GM03348 (cell line): ENCODE measurements at places on chromosomes 12 and 14.

GRCh38 chr12:12714276-12715021, 2.7 kb upstream of the CDKN1B start:
- DNase-seq, result no peak

GRCh38 chr12:30700216-30700900, 4.7 kb upstream of the IPO8 start:
- DNase-seq, result no peak

DNA sequence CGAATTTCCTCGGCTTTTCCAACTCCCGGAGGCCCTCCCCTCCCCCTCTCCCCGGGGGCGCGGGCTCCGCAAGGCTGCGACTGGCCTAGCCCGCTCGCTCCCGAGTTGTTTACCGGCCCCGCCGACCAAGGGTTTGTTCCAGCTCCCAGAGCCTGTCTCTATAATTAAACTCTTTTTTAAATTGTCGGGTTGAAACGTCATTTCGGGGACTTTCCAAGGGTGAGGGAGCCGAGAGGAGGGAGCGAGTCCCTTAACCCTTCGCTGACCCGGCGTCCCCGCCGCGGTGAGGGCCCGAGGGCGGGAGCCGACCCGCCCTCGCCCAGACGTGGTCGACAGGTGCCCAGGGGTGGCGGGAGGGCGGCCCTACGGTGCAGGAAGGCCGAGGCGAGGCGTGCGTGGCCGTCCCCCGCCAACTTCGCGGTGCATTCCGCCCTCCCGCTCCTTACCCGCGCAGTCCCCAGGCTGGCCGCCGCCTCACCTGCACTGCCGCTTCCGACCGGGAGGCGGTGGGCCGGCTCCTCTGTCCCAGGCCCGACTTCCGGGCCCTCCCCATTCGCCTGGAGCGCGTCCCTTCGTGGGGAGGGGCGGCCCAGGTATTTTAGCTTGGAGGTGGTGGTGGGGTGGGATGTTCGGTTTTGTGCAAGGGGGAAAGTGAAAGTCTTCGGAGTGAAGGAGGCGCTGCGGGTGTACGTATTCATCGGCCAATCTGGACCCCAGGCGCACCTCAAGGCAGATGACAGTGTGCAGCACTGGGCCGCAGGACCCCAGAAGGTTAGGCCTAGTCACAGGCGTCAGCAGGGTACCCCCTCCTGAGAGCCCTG, 2.9 kb upstream of the ZFP36L1 start:
- peak; percentile 86 for DNase-seq

- no peak for DNase-seq
Measured at GRCh38 chr12:46105735-46106134, 115.4 kb upstream of the SCAF11 start.

GRCh38 chr14:20866194-20866593, 25.0 kb upstream of the RNASE3 start:
- no peak for DNase-seq

DNA sequence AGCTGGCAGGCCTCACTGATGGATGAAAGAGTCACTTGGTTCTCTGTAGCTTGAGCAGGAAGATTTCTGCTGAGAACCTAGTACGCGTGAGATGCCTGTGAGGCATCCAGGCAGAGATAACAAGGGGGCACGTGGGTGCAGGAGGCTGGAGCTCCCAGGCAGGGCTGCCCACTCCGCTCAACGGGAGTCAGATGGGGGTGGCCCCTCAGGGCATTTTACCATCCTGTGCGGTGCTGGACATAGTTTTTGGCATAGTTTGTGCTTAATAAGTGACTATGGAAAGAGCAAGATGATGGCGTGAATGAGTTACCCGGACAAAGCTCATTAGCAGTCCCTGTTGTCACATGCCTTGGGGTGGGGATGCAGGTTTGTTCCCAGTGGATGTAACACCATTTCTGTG, 182.8 kb downstream of the TSPAN9 start:
- DNase-seq, result no peak

- DNase-seq, result peak; percentile 82
Measured at GRCh38 chr14:72948481-72949138, 22.3 kb downstream of the DCAF4 start.

DNA sequence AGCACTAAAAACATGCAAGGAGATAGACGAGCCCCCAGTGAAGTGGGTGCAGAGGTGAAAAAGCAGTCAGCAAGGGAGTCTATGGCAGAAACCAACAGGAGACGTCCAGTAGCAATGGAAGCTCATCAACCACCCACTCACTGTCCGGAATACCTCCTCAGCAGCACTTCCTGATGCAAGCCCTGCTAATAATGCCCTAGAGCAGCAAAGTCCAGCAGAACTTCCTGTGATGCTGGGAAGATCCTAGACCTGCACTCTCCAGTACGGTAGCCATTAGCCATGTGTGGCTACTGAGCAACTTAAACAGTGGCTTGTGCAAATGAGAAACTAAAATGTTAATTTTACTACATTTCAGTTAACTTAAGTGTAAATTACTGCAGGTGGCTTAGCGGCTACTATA, 11.0 kb downstream of the SERPINA9 start:
- DNase-seq, result no peak

- no peak for DNase-seq
Measured at GRCh38 chr12:76755829-76756379, 8.0 kb upstream of the ZDHHC17 start.

GRCh38 chr12:26769611-26770010, 63.4 kb downstream of the ITPR2 start:
- no peak for DNase-seq

GRCh38 chr14:52244997-52245396, 22.5 kb upstream of the PTGDR start:
- DNase-seq, result no peak

DNA sequence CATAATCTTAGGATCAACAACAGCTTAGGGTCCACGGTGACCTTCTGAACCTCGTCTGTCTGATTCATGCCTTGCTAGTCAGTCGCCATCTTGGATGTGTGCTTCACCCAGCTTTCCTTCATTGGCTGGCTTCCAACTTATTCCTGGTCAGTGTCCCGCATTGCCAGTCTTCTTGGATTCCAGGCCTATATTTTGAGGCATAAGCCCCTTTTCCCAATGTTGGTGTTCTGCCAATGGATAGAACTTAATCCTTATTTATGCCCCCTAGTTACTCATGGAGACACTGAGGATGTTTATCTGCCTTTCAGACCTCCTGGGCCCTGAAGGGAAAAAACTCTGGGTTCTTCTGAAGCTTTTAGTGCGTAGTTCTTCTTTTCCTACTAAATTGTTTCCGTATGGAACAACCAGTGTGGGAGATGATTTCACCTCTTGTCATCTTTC, 5.8 kb downstream of the JDP2 start:
- no peak for DNase-seq

- no peak for DNase-seq
Measured at GRCh38 chr14:54137614-54137961, 181.0 kb upstream of the BMP4 start.

DNA sequence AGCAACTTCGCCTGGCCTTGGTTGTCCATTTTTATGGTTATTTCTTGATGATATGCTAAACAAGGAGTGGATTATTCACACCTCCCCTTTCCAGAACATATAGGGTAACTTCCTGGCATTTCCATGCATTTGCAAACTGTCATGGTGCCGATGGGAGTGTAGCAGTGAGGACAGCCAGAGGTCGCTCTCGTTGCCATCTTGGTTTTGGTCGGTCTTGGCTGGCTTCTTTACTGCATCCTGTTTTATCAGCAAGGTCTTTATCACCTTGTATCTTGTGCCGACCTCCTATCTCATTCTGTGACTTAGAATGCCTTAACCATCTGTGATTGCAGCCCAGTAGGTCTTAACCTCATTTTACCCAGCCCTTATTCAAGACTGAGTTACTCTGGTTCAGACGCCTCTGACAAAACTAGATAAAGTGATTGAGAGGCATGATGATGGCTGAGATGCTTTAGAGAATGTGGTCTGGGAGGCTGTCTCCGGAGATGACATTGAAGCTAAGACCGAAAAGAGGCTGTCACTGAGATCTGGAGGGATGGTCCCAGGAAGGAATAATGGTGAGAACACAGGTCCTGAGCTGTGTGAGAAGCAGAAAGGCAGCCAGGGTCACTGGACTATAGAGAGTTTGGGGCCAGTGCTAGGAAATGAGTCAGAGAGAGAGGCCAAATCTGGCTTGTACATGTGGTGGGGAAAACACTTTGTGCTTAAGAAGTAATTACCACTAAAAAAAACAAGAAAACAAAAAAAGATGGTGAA, 2.9 kb downstream of the GLT1D1 start:
- no peak for DNase-seq

DNA sequence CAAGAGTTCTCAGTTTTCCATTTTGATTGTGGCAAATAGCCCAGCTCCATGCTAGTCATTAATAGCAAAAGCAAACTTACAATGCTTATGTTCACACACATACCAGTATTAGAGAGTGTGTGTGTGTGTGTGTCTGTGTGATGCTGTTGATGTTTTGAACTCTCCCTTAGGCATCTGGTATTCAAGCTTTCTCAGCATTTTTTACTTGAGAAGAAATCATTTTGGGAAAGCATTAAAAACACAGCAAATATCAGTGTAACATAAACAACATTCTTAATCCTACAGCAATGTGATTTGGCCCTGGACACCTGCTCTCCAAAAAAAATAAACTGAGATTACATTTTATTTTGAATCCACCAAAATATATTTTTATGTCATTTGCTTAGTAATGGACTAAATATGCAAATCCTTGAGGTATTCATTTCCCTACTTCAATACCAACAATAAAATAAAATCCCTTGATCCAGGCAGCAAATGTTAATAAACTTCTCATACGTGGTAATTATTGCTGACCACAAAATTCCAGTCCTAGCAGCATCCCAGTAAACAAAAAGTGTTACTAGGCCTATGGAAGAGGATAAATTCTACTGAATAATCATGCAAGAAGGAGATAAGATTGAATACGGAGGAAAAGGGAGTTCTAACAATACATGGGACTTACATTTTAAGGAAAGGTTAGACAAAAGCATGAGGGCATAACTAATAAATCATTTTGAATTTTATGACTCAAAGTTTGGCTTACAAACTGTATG, 249.5 kb upstream of the CLEC14A start:
- DNase-seq, result peak; percentile 3

GRCh38 chr14:59283361-59283760, 94.9 kb downstream of the DAAM1 start:
- peak; percentile 15 for DNase-seq

- DNase-seq, result peak; percentile 84
Measured at GRCh38 chr14:97978341-97978740, 1181.2 kb downstream of the VRK1 start.

DNA sequence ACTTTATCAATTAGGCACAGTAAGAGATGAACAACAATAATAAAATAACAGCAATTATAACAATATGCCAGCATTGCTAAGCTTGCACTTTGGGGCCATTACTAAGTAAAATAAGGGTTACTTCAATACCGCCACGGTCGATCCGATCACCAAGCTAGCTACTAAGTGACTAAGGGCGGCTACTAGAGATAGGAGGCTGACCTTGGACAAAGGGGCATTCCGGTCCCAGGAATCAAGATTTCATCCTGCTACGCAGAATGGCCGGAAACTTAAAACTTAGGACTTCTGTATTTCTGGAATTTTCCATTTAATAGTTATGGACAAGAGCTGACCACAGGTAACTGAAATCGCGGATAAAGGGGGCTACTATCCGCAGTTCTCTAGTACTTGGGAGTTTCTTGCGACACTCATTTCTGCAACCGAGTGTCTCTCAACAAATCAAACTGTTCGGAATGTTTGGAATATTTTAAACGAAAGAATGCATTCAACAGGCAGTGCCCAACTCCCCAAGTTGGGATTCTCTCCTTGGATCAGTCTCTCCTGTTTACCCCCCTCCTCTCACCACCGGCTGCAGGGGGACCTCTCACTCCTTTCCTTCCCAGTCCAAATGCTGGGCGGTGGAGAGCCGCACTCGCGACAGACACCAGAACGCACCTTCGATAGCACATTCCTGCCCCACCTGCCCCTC, 650 bp downstream of the HEBP1 start:
- peak; percentile 57 for DNase-seq

DNA sequence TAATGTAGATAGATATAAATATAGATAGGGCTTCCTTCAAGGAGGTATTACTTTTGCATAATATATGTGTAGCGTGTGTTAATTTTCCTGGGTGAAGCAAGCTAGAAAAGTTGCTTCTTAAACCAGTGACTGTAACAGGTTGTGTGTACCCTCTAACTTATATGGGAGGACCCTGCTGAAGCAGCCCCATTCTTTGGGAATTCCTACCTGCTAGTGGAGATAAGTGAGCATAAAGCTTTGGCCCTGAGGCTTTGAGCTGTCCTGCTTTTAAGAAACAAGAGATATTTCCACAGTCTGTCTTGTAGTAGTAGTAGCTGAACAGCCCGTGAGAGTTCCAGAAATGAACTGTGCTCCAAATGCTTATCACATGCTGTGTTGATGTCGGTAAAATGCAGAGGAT, 8.6 kb downstream of the RMST start:
- no peak for DNase-seq

GRCh38 chr12:45490232-45490881, 239.1 kb upstream of the ARID2 start:
- DNase-seq, result no peak

- no peak for DNase-seq
Measured at GRCh38 chr12:110818511-110818910, 28.3 kb upstream of the CCDC63 start.

GRCh38 chr12:94139816-94140215, 8.6 kb upstream of the PLXNC1 start:
- DNase-seq, result no peak

DNA sequence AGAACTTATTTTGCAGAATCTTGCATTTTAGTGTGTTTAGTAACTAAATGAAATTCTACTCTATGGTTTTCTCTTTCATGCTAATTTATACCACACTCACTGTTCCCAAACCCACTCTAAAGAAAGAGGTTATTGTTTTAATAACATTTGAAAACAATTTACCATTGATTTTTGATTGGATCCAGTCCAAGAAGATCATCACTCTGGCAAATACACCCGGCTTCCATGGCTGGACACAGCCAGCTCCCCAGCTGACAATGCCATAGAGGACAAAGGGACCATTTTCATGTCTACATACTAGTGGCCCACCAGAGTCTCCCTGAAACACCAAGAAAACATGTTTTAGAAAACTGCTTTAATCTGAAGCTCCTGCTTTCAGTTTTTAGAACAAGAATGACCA, 42.4 kb downstream of the OVCH1 start:
- no peak for DNase-seq

GRCh38 chr14:25252793-25253192, 202.8 kb upstream of the STXBP6 start:
- DNase-seq, result no peak

- DNase-seq, result peak; percentile 59
Measured at GRCh38 chr14:100096656-100097055, 31.4 kb downstream of the EVL start.

DNA sequence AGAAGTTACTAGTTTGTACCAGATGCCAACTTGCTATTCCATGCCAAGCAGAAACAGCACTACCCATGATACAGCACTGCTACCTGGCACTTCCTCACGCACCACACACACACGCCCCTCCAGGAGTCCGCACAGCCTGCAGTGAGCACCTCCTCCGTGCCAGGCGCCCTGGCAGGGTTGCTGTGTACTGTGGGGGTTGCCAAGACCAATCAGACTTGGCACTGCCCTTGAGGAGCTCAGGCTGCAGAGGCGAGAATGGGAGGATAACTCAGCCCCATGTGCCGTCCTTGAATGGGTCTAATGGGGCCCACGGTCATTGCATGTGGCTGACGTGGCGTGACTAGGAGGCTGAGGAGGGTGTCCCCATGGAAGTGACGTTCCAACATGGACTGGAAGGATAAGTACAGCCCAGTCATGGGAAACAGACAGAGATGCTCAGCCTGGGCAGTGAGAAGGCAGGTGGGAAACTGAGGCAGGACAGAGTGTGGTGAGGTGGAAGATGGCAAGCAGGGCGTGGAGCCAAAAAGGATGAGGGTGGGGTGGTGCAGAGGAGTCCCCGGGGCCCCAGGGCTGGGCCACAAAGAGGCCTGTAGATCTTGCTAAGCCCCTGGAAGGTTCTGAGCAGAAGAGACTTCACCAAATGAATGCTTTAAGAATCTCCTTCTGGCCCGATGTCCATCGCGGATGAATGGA, 65.3 kb upstream of the C14orf180 start:
- no peak for DNase-seq
